Activated T-helper 1 cell treated with anti-CD3 and anti-CD28 coated beads, Interleukin-12 subunit alpha, Interleukin-12 subunit beta, Interleukin-2, Interleukin-4 antibody, amounts not matched to agents 30 ng/mL and 10 ng/mL and 1 ng/mL, durations not matched to agents 14 hours and 24 hours and 36 hours (primary cell): ENCODE measurements at places on chromosomes 5 and 9.
A peak's percentile ranks its signal among the peaks of the same experiment; 100 is the strongest.

DNA sequence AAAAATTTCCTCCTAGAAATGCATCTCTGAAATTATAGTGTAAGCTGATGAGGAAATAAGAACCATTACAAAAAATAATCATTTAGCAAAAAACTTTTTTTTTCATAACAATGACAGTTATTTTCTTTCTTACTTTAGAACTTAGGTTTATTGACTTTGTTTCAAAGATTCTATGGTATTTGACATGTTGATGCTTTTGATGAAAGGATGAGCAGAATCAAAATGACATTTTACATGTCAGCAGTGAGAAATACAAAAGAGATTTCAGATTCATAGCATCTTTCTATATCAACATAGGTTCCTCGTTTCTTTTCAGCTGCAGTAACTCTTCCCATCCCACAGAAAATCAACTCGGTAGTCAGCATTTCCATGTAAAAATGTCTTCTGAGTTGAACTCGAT lies 1226.6 kb upstream of the C9orf72 start:
- no peak for DNase-seq

- DNase-seq: peak; percentile 82
Observed at GRCh38 chr9:133478851-133479711, at the start of gene SLC2A6. Gene SLC2A6 (minus strand): TSS chr9:133479099. CDS start chr9:133479059, 40 bp downstream.

- no peak for DNase-seq
Observed at GRCh38 chr5:77305222-77305846, 94.9 kb downstream of the PDE8B start.

DNA sequence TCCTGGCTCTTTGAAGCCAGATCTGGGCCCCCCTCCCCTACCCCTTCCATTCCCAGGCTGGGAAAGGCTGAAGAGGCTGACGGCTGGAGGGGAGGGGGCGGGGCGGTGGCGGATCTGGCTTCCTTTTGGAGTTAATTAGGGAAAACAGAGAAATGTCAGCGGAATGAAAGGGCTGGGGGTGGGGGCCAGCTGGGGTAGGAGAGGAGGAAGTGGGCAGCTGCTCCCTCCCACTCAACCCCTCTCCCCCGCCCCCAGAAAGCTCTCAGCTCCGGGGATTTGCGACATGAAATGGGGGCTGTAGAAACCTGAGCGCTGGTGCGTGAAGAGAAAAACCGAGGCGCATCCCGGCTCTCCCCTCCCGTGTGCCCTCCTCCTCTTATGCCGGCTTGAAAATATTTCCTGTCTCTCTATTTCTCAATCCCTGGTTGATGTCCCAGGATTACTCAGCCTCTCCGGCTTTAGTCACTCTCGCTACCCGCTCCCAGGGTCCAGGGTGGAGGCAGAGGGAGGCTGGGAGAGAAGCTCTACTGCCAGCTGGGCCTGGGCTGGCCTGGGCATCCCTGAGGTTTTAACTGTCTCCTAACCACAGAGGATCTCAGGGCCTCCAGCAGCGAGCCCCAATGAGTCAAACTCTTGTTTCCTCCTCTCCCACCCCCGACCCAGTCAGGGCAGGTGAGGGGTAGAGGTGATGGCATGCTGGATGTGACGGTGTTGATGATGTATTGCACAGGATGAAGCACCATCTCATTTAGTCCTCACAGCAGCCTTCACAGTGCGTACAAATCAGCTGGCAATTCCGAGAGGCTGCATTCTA lies 20.1 kb downstream of the PCDHGC5 start:
- DNase-seq: no peak

GRCh38 chr9:129623331-129623730 lies 2.4 kb upstream of the C9orf50 start:
- DNase-seq: no peak
